Activated CD4-positive, CD25-positive, alpha-beta regulatory T cell (primary cell): ENCODE measurements at places on chromosomes 6 and 20.

DNA sequence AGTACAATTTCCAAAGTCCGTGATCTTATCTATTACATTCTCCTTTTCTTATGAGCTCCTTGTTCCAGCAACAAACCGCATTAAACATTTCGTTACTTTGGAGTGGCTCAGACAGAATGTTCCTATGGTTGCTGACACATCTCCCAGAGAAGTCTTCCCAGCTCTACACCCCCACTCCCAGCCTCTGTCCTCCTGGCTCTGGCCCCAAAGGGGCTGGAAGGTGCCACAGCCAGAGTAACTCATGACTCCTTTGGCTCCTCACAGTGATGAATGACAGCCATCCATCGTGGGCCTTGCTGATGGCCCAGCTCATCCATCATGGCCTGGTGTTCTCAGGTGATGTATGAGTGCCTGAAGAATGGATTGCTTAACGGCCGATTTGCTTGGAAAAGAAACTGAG is 203.0 kb downstream of the DHX35 start:
- no peak for DNase-seq

DNA sequence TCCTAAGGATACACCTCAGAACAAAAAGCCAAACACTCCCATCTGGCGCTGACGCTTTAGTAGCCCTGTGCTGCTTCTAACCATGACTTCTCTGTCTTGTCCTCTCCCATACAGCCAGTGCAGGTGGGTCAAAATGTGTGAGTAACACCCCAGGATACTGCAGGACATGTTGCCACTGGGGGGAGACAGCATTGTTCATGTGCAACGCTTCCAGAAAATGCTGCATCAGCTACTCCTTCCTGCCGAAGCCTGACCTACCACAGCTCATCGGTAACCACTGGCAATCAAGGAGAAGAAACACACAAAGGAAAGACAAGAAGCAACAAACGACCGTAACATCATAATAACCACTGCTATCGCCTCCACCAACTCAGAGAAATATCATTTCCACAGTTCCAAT is 1.4 kb downstream of the DEFB132 start:
- no peak for DNase-seq

GRCh38 chr20:57392512-57393271 is 1.5 kb downstream of the RBM38 start:
- peak; percentile 50 for DNase-seq

DNA sequence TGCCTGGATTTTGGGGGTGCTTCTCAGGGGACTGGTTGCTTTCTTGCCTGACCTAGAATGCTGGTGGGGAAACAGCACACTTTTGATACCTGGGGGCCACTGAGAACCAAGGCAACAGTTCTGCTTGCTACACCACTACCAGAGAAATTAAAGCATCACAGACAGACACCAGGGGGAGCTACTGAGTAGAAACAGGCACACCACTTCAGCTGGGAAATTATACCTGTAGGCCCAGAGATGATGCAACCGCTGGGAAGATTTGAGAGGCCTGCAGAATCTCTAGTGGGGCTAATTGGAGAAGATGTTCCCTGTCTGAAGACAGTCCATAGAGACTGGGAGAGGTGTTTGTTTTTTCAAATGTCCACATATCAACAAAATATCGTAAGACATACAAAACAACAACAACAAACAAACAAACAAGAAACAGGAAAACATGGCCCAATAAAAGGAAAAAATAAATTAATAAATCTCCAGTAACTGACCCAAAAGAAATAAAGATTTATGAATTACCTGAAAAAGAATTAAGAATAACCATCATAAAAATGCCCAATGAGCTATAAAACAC is 129.4 kb upstream of the RIN2 start:
- DNase-seq, result no peak

GRCh38 chr20:53876470-53876869 is 193.9 kb downstream of the BCAS1 start:
- DNase-seq, result no peak

DNA sequence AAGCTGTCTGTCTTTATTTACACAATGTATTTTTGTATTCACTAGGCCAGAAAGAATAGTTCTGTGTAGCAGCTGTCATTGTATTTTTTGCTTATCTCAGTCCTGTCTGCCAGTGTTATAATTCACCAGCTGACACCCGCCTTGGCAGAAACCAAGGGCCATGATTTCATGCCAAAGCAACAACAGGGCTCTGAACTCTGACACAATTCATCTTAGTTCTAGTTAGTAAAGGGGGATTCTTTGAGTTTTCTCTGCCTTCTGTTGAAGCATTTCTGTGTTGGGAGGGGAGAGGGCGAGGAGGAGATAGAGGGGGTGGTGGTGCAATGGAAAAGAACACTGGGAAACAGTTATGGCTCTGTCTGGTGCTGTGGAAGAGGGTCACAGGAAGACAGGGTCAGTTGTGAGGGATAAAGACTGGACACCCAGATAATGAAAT is 684.6 kb upstream of the MARCKS start:
- DNase-seq, result no peak

- DNase-seq, result no peak
Observed at GRCh38 chr6:4299476-4299875, 164.1 kb upstream of the ECI2 start.

DNA sequence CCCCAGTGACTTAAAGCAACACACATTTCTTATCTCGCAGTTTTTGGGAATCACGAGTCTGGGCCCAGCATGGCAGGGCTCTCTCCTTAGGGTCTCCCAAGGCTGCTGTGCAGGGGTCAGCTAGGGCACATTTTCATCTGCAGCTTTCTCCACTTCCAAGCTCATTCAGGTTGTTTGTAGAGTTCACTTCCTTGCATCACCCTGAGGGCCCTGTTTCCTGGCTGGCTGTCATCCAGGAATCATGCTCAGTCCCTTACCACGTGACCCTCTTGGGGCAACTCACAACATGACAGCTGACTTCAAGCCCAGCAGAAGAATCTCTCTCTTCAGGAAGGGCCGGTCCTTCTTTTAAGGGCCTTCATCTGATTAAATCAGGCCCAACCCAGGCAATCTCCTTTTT is 21.3 kb downstream of the SNAP25 start:
- DNase-seq, result no peak
